ENCODE measurements at places on chromosomes 11 and 22.

- DNase-seq: no peak
Observed at GRCh38 chr11:12086271-12087074, 23.9 kb upstream of the MICAL2 start.

DNA sequence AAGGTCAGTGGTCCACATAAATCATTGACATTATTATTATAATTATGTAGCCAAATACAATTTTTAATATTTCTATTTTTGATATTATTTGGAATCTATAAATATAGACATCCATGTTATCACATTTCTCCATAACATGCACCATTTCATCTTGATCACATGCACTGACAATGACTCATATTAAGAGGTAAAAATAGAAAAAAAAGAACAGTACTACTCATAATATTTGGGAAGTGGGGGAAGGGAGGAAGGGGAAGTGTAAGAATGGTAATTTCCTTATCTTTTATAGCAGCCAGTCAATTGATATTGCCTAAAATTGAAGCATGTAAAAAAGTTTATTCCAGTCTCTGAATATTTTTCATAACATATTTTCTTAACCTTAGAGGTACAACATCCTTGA lies 72.3 kb downstream of the ADM start:
- DNase-seq: no peak

DNA sequence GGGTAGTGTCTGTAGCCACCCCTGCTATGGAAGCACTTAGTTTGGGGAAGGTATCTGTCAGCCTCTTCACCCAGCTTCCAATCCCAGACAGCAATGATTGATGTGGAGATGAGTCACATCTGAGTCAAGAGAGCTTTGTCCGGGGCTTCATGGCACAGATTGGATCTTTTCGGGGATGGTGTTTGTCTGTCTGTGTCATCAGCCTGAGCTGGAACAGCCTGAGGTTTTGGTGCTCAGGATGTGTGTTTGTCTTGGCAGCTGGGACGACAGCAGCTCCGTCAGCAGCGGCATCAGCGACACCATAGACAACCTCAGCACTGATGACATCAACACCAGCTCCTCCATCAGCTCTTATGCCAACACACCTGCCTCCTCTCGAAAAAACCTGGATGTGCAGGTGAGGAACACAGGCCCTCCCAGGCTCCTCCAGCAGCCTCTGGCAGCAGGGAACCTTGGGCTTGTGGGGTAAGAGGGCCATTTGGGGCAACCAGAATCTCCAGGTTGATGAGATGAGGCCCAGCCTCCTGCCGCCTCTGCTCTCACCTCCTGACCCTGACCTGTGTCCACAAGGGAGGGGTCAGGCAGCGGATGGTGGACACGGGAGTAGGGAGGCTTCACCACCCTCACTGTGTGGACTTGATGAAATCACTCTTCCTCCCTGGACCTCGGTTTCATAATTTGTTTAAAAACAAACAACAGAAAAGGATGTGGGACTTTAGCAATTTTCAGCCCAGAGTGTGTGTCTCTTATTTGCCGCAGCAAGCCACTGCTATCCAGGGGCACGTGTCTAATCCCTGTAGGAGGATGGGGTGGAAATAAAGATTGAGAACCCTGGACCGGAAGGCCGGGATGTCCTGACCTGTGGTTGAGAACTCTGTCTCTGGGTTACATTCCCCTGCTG lies 124.3 kb downstream of the DBX1 start:
- DNase-seq: no peak

- peak; percentile 69 for DNase-seq
Observed at GRCh38 chr22:31347251-31348008, 1.3 kb upstream of the PATZ1 start.

GRCh38 chr11:9008011-9008550 lies 4.3 kb upstream of the NRIP3 start:
- DNase-seq: no peak

DNA sequence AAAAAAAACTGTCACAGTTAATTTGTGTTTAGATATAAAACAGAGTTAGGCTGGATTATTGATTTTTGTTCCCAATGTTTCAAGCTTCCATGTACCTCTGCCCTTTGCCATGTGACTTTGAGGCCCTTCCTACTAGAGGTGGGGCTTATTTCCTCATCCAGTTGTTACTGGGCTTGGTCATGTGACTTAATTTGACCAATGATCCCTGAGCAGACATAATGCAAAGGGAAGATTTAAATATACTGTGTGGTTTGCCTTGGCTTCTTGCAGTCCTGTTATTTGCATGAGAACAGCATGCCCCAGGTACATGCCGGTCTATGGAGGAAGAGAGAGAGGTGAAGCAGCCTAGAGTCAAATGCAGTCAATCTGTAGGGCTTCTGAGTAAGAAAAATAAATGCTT lies 347.0 kb downstream of the MIAT start:
- no peak for DNase-seq

- DNase-seq: no peak
Observed at GRCh38 chr22:46994265-46994664, 231.8 kb downstream of the TBC1D22A start.

GRCh38 chr22:17086788-17087497 lies 2.1 kb downstream of the IL17RA start:
- DNase-seq: no peak

DNA sequence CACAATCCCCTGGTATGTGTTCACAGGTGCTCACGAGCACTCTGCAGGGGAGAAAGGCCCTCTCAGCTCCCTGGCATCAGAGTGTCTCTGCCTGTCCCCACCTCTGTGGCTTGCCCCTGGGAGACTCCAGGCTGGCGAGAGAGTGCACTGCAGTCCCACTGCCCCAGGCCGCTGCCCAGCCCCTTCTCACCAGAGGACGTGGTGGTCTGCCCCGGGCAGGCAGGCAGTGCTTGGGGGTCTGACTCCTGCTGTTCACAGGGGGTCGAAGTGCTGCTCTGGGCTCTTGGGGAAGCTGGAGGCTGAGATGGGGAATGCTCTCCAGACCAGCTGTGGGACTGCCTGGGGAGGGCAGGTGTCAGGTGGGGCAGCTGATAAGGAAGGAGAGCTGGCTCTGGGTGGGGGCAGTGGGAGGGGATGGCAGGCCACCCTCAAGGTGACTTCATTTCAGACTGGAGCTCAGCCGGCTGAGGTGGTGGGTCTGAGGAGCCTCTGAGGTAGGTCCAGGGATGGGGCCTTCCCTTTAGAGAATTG lies 151.0 kb upstream of the B3GAT1 start:
- DNase-seq: no peak

GRCh38 chr11:78325274-78325781 lies 92.3 kb downstream of the GAB2 start:
- DNase-seq: no peak

DNA sequence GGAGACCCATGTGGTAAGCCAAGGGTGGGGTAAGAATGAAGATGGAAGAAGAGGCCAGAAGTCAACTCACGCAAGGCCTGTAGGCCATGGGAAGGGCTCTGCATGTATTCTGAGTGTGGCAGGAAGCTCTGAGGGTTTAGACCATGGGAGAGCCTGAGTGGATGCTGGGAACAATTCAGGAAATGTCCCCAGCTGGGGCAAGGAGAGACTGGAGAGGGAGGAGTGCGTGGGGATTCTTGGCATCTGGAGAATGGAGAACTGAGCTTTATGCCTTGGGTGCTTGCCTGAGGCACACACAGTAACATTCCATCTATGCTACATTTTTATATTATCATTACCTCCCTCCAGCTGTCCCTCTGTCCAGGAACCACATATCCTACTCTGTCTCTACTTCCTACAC lies 50.4 kb upstream of the CD82 start:
- no peak for DNase-seq

GRCh38 chr11:88604260-88604659 lies 266.7 kb upstream of the CTSC start:
- no peak for DNase-seq

DNA sequence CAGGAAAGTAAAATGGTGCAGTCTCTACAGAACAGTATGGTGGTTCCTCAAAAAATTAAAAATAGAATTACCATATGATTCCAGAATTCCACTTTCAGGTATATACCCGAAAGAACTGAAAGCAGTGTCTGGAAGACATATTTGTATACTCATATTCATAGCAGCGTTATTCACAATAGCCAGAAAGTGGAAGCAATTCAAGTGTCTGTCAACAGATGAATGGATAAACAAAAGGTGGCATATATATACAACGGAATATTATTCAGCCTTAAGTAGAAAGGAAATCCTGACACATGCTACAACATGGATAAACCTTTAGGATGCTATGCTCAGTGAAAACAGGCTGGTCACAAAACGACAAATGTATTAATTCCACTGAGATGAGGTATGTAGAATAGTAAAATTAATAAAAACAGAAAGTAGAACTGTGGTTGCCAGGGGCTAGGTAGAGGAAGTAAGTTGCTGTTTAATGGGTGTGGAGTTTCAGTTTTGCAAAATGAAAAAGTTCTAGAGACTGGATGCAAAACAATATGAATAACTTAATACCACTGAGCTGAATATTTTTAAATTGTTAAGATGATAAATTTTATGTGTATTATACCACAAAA lies 14.5 kb downstream of the SAA1 start:
- no peak for DNase-seq

DNA sequence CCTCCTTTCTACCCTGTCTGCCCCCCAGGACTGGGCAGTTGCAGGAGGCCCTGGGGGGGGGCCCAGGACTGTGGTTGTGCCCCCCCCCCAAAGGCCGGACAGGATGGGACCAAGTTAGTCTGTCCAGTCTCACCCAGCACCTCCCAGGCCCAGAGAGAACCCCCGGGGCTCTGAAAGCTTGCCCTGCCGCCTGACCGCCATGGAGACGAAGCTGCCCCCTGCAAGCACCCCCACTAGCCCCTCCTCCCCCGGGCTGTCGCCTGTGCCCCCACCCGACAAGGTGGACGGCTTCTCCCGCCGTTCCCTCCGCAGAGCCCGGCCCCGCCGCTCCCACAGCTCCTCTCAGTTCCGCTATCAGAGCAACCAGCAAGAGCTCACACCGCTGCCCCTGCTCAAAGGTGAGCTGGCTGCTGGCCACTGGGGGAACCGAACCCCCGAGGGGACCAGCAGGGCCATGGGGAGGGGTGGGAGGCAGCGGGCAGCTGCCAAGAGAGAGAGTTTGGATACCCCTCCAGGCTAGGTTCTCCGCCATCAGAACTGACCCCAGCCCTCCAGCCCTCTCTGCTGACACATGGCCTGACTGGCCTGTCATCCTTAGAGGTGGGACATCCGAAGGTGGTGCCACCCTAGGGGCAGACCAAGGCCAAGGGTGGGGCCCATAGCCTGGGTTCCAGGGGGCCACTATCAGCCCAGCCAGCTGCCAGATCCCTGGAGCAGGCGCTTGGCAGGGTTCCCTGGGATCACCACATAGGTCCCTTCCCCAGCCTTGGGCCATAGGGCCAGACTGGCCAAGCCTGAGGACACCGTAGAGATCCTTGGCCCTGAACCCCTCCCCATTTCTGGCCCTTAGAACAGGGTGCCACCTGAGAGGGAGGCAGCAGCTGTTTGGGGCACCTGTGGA lies 1.3 kb downstream of the PPP2R5B start:
- no peak for DNase-seq

- no peak for DNase-seq
Observed at GRCh38 chr22:18970176-18970947, 34.3 kb upstream of the PRODH start.

GRCh38 chr11:120859552-120860295 lies 164.2 kb upstream of the TBCEL start:
- DNase-seq: no peak

DNA sequence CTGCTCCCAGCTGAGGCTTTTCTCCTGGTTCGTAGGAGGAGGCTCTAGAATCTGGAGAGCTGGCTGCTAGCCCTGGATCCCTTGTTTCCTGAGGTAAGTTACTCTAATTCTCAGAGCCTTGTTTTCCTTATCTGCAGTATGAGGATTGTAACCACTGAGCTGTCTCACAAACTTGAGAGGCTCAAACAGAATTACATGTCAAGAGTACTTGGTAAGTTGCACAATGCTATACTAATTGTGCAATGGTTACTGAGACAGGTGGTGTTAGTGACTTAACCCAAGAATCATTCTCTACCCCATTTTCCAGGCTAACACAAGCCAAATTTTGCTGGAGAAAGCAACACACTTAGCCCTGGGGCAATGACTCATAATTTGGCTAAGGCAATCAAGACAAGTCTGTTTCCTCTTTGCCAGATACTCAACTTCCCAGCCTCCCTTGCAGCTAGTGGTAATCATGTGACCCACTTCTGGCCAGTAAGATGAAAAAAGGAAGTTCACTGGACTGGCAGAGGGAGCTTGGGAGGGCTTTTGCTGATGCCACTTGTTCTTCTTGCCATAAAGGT lies 348.0 kb downstream of the TENM4 start:
- no peak for DNase-seq

DNA sequence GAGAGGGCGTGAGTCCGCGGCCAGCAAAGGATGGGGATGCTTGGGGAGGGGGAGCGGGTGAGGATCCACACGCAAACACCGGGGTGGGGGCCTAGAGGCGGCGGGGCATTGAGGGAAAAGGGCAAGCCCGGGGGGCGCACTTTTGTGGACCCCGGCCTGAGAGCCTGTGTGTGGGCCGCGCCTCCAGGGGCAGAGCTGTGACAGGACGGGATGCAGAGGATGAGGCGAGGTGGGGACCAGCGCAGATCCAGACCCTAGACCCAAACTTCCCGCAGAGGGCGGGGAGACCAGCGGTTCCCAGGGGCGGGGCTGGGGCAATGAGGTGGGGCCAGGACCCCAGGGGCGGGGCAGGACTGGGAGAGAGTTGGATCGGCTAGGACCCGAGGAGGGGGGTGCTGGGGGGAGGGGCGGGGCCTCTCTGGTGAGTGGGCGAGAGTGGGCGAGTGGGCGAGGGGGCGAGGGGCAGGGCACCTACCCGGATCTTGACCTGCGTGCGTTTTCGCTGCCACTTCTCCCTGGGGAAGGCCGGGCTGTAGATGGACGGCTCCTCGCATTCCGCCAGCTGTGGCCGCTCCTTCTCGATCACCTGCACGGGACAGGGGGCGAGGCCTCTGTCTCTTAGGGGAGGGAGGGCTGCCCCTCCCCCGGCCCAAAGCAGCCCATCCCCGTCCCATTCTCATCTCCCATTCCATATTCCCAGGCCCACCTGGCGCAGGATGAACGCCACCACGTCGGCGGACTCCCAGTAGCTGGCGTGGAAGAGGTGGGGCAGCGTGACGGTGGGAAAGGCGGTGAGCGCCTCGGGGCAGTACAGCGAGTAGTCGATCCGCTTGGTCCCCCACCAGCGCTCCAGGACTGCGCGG lies 10.6 kb downstream of the PITPNM1 start:
- DNase-seq: no peak

- DNase-seq: no peak
Observed at GRCh38 chr22:28981818-28982499, 79.7 kb downstream of the C22orf31 start.

- no peak for DNase-seq
Observed at GRCh38 chr11:44226490-44226889, 83.4 kb downstream of the ALX4 start.

GRCh38 chr11:15629690-15630321 lies 515.1 kb downstream of the INSC start:
- no peak for DNase-seq

GRCh38 chr22:19214078-19214473 lies 35.5 kb upstream of the SLC25A1 start:
- DNase-seq: no peak

DNA sequence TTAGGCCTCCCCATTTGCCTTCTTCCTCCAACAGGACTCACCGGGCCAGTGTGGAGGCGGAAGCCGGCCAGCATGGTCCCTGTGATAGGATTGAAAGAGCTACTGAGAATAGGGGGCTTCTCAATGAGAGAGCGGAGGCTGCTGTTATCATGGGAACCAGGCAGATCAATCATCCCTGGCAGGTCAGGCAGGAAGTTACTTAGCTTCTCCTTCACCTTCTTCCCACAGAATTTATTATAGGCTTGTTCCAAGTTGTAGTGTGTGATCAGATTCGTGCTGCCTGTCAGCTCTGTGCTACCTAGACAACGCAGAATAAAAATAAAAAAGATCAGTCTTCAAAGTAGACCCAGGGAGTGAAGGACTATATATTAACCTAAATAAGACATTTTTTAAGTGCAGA lies 7.1 kb downstream of the MED19 start:
- DNase-seq: no peak
